Fibroblast of the conjunctiva (primary cell): ENCODE measurements at places on chromosomes 2 and 18.

- DNase-seq = no peak
Observed at GRCh38 chr2:240563951-240564560, 3.9 kb downstream of the DUSP28 start.

DNA sequence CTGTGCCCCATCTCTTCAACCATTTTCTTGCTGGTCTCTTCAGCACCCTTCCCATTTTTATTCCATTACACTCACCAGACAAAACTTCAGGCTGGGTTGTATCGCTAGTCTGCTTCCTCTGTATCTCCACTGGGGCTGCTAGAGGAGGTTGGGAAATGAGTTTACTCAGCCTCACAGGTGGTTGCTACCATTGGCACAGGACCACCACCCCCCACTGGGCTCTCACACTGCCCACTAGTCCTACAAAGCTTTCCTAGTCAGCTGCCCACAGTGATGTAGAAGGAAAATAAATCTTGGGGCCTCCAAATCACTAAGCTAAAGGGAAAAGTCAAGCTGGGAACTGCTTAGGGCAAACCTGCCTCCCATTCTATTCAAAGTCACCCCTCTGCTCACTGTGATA lies 12.3 kb upstream of the IL1B start:
- DNase-seq = no peak

GRCh38 chr2:236085211-236085610 lies 83.0 kb downstream of the GBX2 start:
- DNase-seq = no peak

- DNase-seq = no peak
Observed at GRCh38 chr2:2183176-2183575, 147.9 kb downstream of the MYT1L start.

GRCh38 chr2:70061317-70061716 lies 26.0 kb upstream of the PCBP1 start:
- DNase-seq = no peak

- DNase-seq = no peak
Observed at GRCh38 chr2:103898561-103898960, 955.4 kb upstream of the POU3F3 start.

DNA sequence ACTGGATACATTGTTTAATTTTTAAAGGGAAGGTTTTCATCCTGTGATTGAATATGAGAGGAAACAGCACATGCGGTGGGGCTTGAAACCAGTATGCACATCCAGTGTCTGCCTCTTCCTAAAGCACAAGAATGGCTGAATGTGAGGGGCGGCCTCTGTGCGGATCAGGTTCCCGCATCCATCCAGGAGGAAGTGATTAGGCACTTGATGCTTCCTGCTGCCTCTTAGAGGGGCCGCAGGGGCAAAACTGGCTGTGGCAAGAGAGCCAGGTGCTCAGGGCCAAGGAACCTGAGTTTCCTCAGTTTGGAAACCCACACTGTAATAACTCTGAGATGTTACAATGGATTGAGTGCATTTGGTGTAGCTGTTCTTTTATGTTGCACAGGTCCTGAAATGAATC lies 48.8 kb downstream of the THNSL2 start:
- no peak for DNase-seq

DNA sequence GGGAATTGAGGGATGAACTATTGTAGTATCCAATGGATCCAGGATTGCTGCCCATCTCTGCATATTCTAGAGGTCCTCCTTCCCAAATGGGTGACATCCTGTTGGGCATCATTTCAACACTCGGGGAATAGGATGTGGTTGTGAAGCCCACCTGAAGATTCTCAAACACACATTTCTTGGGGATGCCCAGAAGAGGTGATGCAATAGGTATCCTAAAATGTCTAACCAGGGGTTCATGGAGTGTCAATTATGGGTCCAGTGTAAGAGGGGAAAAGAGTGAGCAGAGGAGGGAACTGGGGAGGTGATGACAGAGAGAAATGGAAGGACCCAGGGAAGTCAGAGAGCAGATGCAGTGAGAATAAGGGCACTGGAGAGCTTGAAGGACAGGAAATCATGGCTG lies 52.1 kb downstream of the POLE4 start:
- DNase-seq = no peak

DNA sequence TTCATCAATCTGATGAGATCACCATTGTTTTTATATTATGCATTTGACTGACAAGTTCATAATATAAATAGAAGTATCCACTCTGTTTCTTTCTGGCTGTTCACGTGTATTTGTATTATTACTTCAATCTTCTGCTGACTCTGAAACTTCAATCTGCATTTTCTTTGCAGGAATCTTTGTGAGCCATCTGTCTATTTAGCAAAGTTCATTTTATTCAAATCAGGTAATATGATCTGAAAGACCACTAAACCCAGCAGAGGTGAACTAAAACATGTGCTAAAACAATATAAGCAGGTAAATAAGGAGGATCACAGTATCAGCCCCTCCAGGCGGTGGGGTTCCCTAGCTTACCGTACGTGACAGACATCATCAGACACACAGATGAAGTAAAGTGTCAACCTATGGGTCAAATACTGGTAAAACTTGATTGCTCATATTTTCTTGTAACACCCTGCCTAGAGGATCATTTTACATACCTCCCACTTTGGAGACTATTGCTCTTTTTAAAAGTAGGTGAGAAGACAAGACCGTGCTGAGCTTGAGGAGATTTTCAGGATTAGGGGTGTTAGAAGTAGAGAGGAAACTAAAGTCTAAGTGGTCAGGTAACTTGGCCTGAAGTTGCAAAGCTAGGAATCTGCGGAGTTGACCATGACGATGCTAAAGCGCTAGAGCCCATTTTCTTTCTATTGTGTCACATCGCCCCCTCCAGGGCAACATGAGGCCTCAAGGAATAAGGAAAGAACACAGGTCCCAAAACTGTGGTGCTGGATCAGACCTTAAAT lies 9.0 kb downstream of the DTNB start:
- DNase-seq = peak; percentile 51

GRCh38 chr2:196431957-196432356 lies 207.6 kb upstream of the CCDC150 start:
- DNase-seq = peak; percentile 8

DNA sequence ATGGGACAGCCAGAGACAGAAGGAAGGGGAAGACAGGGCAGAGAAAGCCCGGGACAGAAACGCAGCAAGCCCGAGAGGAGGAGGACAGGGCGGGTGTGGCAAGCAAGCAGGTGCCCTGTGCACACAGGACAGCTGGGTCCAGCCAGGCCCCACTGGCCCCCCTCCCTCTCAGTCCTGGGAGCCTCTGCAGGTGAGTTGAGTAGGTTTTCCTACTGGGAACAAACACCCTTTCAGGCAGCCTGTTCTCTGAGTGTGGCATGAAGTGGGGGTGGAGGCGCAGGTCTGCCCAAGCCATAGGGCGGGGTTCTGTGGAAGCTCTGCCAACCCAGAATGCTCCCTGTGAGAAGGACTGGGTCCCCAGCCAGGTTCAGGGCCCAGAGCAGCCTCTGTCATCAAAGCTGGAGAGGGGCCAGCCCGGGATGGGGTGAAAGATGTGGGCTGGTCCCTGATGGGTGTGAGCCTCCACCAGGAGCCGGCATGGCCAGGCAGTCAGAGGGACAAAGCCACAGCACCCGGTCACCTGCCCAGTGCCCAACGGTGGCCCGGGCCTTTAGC lies 129.4 kb downstream of the TFCP2L1 start:
- DNase-seq = no peak

DNA sequence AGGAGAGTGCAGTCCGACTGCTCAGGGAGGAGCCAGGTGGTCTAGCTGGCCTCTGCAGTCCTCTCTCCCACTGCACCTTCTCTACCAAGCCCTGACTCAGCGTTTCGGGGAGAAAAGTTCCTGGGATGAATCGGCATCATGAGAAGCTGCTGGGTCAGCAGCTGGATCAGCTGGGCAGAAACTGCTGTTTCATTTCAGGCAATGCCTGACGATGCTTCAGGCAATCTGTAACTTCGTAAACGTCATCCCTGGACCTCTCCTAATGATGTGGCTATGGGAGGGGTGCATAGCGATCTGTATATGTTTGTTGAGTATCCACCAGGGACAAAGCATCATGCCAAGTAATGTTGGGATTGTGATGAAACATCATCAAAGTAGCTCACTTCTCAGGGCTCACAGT lies 20.7 kb downstream of the LIPG start:
- DNase-seq = peak; percentile 23

DNA sequence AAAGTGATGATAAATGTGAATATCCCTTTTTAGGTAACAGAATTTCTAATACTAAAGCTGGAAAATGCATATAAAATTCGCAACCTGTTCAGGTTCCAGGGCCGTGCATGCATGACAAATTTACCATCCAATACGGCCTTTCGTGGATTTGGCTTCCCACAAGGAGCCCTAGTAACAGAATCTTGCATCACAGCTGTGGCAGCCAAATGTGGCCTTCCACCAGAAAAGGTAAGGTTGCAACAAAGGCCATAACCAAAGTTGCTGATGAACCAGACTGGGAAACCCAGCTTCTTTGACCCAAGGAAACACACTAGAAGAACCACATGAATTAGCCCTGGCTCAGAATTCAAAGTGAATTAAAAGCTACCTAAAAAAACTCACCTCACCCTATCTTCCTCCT lies 49.6 kb upstream of the BZW1 start:
- no peak for DNase-seq

DNA sequence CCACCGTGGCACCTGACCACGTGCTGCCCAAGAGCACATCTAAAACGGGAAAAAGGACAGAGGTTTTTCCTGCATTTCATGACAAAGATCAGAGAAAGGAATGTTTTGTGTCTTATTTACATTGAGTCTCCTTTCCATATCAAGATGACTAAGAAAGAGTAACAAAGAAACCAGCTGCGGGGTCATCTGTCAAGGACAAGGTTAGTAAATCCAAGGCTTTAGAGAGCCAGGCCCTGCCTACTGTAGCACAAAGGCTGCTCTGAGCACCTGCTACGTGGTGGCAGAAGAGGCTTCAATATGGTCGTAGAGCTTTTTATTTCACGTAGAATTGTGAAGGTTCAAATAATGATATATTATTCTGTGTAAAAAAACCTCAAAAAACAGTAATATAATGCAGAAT lies 51.0 kb downstream of the PRELID3A start:
- no peak for DNase-seq

DNA sequence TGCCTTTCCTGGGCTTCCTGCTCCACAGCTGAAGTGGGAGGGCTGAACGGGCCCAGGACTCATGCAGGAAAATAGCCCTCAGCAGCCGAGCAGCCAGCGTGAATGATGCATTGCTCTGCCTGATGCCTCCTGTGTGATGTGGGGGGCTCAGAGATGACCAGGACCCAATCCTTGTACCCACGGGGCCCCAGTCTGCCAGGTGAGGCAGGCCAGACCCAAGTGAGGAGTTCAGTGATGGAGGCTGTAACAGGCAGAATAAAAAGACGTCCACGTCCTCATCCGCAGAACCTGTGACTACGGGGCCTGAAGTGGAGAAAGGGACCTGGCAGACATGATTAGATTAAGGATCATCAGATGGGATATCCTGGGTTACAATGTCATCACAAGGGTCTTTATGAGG lies 194.9 kb upstream of the HDAC4 start:
- DNase-seq = no peak

GRCh38 chr2:30239308-30239985 lies 8.1 kb downstream of the LBH start:
- peak; percentile 57 for DNase-seq

GRCh38 chr18:8084160-8084559 lies 517.0 kb downstream of the PTPRM start:
- DNase-seq = peak; percentile 26

GRCh38 chr2:41785251-41786022 lies 262.4 kb upstream of the PKDCC start:
- no peak for DNase-seq

DNA sequence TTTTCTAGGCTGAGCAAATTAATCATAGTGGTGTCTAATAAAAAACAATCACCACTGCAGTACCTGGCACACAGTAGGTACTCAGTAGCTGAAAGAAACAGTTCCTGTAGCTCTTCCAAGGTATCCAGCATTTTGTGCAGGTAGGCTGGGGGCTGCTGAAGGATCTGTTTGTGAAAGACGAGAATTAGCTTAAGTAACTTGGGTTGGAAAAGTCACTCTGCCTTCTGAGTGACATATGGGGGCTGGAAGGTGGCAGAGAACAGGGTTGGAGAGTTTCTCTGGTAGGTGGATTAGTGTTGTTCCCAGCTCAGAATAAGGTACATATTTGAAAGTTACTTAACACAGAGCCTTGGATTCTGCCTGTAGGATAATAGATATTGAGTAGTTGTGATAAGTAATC lies 72.8 kb downstream of the FMNL2 start:
- DNase-seq = no peak

DNA sequence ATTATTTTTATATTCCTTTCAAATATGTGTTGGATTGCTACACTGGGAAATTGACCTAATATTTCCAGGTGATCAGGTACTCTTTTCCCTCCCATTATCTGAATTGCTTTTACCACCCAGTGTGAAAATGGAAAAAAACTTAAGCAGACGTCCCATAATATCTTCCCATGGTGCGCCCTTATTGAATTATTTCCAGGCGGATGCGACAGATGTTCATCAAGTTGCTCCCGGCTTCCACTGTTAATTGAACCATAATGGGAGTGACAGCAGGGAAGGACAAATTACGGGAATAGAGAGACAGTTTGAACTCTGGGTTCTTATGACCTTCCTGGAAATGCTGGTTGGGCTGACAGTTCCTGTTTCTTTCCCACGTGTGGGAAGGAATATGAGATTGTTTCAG lies 93.3 kb downstream of the THSD7B start:
- no peak for DNase-seq

DNA sequence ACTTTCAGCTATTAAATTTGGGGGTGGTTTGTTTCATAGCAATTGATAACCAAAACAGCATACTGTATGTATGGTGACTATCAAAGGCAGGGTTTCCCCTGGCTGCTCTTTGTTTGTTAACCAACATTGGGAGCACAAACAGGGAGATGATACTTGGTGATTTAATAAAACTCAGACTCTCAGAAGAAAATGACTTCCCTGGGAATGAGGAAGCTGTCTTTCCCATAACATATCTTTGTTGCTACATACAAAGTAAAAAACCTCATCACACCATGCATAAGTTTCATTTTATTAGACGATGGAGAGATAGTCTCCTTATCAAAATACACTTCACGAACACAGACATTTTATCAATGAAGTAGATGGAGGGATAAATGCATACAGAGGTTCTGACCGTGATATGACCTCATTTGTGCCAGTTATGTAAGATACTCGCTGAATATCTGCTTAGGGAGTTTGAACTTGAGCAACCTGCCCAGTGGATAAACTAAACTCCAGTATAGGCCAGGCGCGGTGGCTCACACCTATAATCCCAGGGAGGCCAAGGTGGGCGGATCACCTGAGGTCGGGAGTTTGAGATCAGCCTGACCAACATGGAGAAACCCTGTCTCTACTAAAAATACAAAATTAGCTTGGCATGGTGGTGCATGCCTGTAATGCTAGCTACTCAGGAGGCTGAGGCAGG lies 3.8 kb upstream of the NFE2L2 start:
- no peak for DNase-seq

DNA sequence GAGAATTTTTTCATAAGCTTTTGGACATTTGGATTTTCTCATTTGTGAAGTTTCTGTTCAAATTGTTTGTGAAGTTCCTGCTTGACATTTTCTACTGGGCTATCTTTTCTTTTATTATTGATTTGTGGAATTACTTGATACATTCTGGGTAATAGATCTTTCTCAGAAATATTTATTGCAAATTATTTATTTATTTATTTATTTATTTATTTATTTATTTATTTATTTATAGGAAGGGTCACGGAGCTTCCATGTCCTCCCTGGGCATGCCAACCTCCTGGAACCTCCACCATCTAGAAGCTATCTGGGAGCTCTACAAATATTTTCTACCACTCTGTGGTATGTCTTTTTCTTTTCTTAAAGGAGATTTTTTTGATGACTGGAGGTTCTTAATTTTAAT lies 25.7 kb upstream of the SERPINB7 start:
- DNase-seq = no peak

GRCh38 chr18:38606841-38607240 lies 1041.2 kb upstream of the CELF4 start:
- no peak for DNase-seq
